ENCODE measurements at places on chromosomes 2 and 18.
A peak's percentile ranks its signal among the peaks of the same experiment; 100 is the strongest.

DNA sequence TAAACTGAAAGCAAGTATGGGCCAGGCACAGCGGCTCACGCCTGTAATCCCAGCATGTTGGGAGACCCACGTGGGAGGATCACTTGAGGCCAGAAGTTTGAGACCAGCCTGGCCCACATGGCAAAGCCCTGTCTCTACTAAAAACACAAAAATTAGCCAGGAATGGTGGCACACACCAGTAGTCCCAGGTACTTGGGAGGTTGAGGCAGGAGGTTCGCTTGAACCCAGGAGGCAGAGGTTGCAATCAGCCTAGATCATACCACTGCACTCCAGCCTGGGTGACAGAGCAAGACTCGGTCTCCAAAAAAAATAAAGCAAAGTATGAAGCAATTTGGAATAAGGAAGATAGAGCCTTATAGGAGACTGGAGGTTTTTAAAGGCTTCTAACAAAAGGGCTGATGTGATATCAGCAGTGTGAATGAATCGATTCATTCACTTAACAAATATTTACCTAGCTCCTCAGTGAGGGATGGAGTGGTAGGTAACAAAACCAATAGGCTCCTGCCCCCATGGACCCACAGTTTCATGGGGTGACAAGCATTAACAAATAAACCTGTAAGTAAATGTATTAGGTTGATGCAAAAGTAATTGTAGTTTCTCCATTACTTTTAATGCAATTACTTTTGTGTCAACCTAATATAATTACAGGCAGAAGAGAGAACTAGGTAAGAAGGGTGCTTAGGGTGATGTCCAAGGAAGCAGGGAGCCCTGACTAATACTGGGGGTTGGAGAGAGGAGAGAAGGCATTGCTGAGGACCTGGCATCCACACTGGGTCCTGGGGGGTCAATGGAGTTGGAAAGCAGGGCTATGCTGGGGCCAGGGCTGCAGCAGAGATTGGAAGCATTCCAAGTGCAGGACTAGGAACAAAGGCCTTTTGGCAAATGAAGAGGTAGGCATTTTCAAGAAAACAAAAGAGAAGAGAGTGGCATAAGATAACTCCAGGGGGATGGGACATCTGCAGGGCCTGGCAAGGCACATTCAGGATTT is 195.4 kb upstream of the ARL4C start:
- no peak for DNase-seq

DNA sequence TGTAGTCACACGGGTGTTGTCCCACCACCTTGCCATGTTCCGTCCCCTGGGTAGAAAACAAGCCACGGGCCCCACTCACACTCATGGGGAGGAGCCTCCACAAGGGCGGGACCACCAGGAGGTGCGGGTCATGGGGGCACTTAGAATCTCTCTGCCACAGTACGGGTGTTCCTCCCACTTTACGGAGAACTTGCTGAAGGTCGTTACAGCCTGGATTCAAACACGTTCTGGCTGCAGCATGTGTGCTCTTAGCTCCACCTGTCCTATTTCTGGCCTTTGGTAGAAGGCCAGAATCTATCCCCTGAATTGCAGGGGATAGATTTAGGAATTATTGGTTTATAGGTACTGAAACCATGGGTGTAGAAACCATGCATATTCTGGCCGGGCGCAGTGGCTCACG is 14.9 kb upstream of the CEP192 start:
- DNase-seq: no peak

DNA sequence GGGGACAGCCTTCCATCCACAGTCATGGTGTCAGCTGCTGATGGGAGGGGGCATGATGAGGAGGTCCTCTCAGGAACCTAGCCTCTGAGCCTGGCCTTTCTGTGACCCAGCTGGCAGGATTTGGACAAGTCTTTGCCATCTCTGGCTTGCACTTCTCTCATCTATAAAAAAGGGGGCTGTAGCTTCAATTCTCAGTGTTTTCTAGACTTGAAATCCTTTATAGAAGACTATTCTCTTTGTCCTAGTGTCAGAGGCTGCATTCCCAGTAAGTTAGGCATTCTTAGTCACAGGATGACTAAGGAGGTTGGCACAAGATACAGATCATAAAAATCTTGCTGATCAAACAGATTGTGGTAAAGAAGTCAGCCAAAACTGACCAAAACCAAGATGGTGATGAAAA is 958.5 kb downstream of the CNTNAP5 start:
- DNase-seq: no peak

DNA sequence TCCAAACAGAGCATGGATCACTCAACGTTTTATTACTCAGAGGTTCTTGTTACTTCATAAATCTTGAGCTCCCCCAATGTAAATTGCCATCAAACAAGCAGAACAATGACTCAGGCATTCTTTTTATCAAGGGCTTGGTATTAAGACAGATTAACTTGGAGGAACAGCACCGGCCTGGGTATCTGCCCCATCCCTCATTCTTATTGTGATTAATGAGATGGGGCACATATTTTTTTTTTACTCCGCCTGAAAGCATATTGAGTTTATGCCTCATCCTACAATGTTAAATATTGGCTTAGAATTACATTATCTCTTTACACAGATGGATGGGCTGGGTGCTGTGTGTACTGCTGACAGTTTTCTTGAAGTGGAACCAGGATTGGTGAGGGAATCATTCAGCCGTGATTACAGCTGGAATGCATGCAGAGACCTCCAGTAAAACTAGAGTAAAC is 387.3 kb downstream of the CLIP4 start:
- DNase-seq: no peak

DNA sequence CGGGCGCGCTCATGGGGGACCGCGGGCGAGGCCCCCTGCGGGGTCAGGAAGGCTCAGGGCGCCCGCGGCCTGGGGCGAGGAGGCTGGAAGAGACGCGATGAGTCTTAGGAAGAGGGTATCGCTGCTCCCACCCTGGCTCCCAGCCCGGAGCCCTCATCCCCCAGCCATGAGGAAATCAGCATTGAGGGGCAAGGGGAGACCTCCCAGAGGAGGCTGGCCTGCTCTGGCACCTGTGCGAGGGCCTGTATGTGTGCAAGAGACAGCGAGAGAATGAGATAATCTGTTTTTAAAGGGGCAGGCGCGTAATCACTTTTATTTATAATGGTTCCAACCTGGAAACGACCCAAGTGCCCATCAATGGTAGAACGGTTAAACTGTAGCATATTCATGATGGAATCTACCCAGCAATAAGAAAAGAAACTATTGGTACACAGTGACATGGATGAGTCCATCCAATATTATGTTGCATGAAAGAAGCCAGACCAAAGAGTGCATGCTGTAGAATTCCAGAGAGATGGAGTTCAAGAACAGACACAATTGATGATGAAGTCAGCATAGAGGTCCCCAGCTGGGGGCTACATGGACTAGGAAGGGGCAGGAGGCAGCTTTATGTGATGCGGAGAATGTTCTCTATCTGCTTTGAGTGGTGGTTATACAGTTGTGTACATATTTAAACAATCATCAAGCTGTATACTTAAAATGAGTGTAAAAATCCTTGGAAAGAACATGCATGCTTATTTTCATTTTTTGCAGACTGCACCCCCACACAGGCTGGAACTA is 14.4 kb downstream of the FBXO41 start:
- no peak for DNase-seq

DNA sequence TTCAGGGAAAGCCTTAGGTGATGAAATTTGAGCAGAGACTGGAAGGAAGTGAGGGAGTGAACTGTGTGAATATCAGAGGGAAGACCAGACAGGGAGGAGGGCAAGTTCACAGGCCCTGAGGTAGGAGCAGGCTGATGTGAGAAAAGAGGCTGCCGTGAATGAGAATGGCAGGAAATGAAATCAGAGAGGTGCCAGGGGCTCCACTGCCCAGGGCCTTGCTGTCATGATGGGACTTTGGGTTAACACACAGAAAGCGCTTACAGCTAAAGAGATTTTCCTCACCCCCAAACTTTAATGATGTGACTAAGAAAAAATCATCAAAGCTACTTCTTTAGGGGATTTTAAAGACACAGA is 53.8 kb downstream of the MARCHF4 start:
- DNase-seq: no peak

- peak; percentile 15 for DNase-seq
Measured at GRCh38 chr2:12717191-12718014, 667 bp downstream of the TRIB2 start.

GRCh38 chr2:177355874-177356273 is 36.7 kb upstream of the AGPS start:
- DNase-seq: no peak

DNA sequence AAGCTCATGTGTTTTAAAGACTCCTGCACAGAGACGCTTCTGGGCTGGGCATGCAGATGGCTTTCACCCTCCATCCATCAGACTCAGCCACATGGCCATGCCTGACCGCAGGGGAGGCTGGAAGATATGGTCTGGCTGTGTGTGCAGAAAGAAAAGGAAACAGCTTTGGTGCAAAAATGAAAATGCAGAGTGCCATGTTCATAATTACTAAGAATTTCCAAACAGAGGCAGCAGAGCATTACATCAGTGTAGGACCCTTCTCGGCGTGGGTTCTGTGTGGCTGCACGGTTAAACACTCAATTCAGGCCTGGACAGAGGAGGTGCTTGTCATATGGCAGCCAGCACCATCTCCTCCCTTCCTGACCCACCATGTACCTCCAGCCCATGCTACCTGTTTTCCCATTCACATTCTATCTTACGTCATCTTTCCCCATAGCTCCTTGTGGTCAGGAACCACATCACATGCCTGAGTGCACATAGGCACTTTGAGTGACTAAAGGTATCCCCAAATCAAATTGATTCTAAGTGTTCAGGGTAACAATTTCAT is 200.3 kb upstream of the ID2 start:
- no peak for DNase-seq

DNA sequence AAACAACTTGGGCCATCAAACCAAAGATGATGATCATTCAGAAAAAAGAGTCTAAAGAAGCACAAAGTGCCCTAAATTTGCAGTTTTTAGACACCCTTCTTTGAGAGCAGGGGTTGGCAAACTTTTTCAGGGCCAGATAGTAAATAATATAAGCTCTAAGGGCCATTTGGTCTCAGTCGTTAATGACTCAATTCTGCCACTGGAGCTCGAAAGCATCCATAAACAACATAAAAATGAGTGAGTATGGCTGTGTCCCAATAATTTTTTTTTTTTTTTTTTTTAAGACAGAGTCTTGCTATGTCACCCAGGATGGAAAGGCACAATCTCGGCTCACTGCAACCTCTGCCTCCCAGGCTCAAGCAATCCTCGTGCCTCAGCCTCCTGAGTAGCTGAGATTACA is 152.3 kb downstream of the DTNB start:
- no peak for DNase-seq

DNA sequence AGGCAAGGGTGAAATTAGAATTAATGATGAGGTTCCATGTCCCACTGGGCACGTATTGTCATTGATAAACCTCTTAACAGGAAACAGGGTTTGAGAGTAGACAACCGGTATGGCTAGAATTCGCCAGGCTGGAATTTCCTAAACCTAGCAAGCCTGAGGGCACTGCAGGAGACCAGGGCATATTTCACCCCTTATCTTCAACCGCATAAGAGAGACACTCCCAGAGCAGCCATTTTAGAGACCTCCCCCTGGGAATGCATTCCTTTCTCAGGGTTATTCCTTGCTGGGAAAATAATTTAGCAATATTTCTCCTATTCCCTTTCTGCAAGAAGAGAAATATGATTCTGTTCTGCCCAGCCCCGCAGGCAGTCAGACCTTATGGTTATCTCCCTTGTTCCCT is 334.6 kb upstream of the LYPD1 start:
- DNase-seq: no peak

GRCh38 chr2:175633227-175633626 is 368.8 kb downstream of the LNPK start:
- DNase-seq: no peak

- no peak for DNase-seq
Measured at GRCh38 chr2:30821960-30822359, 14.7 kb upstream of the CAPN13 start.

Measured in esophagus squamous epithelium (tissue), 5 donors.